ENCODE measurements at places on chromosomes 6 and 20. TPM values are rescaled to one million over a fixed set of nuclear protein-coding genes. Genes with fewer than 3 reads are reported as not detected.

Gene TSBP1
- not detected for total RNA-seq

Gene POPDC3
- 50.3 TPM for total RNA-seq

Gene GPR63
- total RNA-seq: 1.9 TPM

Gene FILIP1
- 2.9 TPM for total RNA-seq

Gene ENPP5
- 0.65 TPM for total RNA-seq

Gene DOK5
- total RNA-seq: 21.3 TPM

Gene CCN6
- total RNA-seq: not detected

Gene SMIM26
- total RNA-seq: 44.5 TPM

Gene NHLRC1
- total RNA-seq: 4.1 TPM

Gene POLR1C
- 24.8 TPM for total RNA-seq

Gene PXT1
- not detected for total RNA-seq

Gene GPR31
- not detected for total RNA-seq

Gene TP53TG5
- total RNA-seq: not detected

Gene STX7
- total RNA-seq: 47.5 TPM

Gene RALY
- total RNA-seq: 59.0 TPM

Gene TMEM200A
- 27.1 TPM for total RNA-seq

Gene TCP11
- 1.1 TPM for total RNA-seq

Gene GSTA3
- not detected for total RNA-seq

Gene PABPC1L
- total RNA-seq: 13.5 TPM

Gene TOP1
- total RNA-seq: 9.0 TPM

Gene SNRPB
- 87.1 TPM for total RNA-seq

Gene CAGE1
- not detected for total RNA-seq

Gene OR5V1
- not detected for total RNA-seq

Gene JPH2
- 21.4 TPM for total RNA-seq

Gene BICRAL
- 10.5 TPM for total RNA-seq

Gene BPIFB2
- not detected for total RNA-seq

Gene CEP43
- total RNA-seq: 12.6 TPM

Gene TREM1
- not detected for total RNA-seq

Gene ADTRP
- total RNA-seq: 0.81 TPM

Gene FAM184A
- 0.36 TPM for total RNA-seq

Gene ELOVL4
- total RNA-seq: 7.6 TPM

Gene SOBP
- 3.5 TPM for total RNA-seq
